Stimulated activated CD4-positive, alpha-beta T cell treated with anti-CD3 and anti-CD28 coated beads, Interleukin-4, amount 100 ng/mL, for 1 hour (primary cell): ENCODE measurements at places on chromosomes 6 and 20.
A peak's percentile ranks its signal among the peaks of the same experiment; 100 is the strongest.

GRCh38 chr6:162907876-162908481 is 180.2 kb downstream of the PACRG start:
- DNase-seq: no peak

DNA sequence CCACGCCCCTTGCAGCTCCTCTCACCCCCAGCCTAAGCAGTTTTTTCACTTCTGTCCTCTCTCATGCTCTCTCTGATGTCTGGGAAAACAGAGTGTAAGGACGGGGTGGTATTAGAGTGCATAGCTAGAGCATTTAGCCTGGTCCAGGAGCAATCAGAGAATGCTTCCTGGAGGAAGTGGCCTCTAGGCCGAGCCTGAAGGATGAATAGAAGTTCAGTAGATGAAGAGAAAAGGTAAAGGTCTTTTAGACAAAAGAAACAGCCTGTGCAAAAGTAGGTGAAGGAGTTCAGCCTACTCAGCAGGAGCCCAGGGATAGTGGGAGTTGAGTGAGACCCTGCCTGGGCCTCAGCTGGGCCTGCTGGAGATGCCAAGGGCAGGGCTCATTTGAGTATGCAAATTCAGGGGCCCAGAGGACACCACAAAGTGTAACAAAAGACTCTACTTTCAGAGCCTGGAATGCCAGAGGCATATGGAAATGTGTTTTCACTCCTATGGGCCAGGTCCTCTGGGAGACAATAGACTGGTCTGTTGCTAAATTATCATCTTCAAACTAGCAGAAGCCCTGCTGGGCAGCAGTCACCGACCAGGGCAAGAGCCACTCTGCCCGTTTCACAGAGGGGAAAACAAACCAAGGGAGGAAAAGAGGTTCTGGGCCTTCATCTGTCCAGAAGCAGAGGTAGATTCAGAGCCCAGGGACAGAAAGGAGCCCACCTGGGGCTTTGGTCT is 19.7 kb upstream of the TM9SF4 start:
- DNase-seq: no peak

DNA sequence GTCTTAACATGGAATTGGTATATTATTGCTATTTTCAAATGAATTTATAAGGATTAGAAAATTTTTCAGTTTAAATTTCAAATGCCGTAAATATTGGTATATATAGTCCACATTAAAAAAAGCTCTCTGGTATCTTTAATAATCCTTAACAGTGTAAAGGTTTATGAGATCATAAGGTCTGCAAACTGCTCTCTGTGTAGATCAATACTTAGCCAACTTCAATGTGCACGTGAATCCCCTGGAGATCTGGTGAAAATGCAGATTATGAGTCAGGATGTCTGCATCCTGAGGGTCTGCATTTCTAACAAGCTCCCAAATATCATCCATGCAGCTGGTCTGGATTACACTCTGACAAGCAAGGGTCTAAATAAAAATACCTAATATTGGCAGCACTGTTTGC is 43.5 kb downstream of the LAMA4 start:
- no peak for DNase-seq

GRCh38 chr20:5056801-5057599 is 55.7 kb upstream of the SLC23A2 start:
- DNase-seq: peak; percentile 59

- no peak for DNase-seq
These were observed 101.5 kb downstream of the ISM1 start for GRCh38 chr20:13322621-13323020.

DNA sequence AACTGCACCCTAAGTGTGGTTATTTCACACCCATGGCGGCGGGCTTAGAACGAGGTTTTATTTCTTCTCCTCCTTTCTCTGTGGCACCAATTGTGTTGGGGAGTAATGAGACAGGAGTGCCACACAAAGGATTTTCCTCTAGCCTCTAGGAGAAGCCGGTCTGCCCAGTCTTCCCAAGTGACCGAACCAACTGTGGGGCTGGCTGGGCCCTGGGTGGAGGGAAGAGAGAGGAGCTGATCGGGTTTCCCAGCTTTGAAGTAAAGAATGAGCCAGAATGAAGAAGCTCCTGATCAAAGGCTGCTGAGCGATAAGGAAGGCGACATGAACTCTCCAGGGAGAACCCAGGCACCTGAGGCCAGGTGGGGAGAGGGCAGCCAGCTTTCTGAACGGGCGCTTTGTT is 616.0 kb upstream of the BTBD3 start:
- DNase-seq: no peak

DNA sequence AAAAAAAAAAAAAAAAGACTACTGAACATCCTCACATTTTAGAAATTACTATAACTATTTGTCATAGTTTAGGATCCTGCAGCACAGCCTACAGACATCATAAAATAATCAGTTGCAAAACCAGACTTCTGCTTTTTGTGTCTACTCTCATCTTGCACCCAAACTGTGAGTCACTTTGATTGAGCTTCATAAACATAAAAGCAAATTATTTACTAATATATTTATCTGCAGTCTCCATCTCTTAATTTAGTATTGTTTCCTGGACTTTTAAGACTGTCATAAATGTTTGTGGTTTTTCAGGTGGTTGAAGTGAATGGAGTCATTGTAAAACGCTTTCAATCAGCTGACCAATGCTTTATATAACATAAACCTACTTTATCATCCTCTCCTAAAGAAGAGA is 14.8 kb upstream of the CALHM6 start:
- no peak for DNase-seq

DNA sequence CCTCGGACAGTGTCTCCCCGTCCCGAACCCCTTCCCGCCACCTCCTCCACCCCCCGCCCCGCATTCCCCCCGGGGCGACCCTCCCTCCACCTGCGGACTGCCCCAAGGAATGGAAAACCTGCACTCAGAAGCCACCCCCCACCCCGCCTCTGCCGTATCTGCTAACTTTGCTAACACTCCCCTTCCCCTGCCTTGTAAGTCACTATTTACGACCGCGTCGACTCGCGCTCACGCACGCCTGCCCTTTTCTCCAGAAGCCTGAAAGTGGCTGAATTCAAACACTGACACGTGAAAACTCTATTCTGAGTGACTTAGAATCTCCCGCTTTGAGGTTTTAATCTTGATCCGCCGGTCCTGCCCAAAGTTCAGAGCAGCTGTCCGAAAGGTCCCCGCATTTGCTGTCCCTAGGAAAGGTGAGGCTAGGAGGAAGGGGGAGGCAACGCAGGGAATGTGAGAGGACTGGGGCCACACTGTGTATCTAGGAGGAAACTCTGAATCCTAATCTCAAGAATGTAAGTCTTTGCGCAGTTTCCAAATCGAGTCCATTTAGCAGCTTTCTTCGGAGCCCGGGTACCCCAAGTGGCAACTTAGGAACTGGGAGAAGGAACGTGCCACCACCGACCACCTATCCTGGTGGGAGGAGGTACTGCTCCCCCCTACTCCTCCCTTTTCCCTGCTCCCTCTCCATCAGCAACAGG is 9.3 kb upstream of the POU3F2 start:
- no peak for DNase-seq

DNA sequence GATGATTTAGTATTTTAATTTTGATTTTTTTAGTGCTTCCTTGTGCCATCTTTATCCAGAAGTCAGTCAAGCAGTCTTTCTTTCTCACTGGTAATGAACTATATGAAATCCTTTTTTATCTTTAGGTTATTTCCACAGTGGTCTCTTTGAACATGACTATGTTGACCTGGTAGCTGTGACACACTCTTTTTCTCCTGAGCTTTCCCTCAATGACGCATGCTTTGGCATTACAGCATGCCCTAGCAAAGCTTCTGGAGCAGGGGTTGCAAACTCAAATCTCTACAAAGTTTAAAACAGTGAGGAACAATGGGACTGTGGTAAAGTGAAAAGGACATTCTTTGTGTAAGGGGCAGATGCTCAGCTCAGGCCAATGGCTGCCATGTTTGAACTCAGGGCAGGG is 4.5 kb upstream of the PLAGL1 start:
- DNase-seq: no peak

- no peak for DNase-seq
These were observed 39.4 kb upstream of the PLEKHG1 start for GRCh38 chr6:150560004-150560883.

DNA sequence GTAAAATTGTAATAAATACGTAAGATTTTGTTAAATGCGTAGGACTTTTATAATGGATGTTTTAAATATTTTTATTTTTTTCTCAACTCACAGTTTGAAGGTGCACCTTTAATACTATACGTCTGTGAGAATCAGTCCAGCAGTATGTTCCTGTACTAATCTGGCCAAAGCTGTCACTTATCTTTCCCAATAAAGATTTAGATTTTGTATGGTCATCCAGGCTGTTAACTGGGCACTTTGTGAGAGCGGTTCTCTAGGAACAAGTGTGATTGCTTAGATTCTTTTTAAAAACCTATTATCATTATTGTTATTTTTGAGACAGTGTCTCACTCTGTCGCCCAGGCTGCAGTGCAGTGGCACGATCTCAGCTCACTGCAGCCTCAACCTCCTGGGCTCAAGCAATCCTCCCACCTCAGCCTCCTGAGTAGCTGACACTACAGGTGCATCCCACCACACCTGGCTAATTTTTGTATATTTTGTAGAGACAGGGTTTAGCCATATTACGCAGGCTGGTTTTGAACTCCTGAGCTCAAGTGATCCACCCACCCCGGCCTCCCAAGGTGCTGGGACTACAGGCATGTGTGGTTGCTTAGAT is 1.7 kb downstream of the DCBLD1 start:
- no peak for DNase-seq

DNA sequence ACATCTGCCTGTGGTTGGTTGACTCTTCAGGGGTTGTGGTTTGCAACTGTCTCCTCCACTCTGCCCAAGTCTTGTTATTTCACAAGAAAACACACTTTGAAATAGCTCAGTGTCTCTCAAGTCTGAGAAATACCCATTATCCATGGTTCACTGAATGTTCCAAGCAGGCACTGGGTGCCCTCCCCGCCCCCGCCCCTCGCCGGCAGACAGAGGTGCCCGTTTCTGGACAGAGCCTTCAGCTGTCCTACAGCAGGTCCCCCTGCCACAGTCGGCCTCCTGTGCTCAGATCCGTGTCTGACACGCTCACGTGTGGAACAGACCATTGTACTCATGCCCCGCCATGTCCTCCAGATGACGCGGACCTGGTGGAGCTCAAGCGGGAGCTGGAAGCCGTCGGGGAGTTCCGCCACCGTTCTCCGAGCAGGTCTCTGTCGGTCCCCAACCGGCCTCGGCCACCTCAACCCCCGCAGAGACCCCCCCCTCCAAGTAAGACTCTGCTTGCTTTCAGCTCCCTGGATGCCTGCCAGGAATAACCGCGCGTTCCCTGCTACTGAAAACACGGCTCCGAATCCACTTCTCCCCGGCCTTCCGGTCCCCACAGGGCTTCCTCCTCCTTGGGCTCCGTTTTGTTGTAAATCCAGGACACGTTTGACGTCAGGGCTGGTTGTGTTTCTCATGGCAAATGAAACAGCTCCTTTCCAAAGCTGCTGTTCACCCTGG is 81.4 kb downstream of the SERAC1 start:
- DNase-seq: no peak

DNA sequence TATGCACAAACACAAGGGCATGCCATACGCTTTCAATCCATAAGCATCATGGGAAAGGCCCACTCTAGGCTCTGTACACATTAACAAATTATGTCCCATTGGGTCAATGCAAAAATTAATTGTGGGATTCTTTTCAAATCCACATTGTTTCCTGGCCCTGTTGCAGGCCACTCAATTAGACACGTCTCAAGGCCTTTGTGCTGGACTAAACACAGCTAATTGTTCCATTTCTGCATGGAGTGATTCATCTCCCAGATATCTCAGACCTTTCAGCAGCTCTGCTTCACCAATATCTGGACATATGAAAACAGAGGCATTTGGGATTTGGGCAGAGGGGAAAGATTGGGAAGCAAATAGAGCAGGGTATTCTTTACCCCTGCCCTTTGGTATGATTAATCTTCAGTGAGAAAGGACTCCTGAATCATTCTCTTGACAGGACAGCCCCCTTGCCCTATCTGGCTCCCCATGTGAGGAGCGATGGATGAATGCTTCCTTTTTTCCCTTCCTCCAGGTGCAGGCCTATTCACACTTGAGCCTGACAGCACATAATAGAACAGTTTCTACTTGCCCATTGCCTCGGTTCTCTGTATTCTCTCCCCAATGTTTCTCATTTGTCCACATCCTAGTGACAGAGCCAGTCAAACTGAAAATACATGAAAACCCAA is 547.6 kb downstream of the HAO1 start:
- DNase-seq: no peak

DNA sequence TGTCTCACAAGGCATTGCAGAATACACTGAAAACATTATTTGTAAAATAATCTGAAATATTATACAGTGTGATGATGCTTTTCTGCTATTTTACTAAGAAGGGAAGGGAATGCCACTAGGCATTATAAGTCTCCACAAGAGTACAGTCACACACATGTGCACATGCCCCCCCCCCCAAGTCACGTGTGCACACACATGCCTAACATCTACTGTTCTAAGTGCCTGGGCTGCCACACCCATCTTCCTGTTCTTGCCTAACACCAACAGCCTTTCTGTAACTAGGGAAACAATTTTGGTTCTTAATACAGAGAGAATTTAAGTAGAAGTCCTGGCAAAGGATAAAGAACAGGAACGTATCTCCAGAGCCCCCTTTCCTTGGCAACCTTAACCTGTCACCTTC is 58.2 kb upstream of the BCLAF1 start:
- no peak for DNase-seq

DNA sequence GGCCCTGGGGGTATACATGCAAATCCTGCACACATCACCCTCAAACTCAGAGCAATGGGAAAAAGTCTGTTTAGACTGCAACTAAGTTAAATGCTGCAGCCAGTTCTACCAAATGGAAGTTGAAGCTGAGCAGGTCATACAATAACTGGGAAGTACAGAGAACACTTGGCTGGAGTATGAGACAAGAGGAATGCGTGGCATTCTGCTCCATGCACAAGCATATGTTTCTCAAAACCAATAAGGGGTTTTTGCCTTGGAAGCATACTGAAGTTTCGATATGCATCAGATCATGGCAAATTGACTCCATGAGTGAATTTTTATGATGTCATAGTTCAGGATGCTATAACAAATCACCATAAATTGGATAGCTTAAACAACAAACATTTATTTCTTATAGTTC is 193.8 kb downstream of the COL12A1 start:
- no peak for DNase-seq

DNA sequence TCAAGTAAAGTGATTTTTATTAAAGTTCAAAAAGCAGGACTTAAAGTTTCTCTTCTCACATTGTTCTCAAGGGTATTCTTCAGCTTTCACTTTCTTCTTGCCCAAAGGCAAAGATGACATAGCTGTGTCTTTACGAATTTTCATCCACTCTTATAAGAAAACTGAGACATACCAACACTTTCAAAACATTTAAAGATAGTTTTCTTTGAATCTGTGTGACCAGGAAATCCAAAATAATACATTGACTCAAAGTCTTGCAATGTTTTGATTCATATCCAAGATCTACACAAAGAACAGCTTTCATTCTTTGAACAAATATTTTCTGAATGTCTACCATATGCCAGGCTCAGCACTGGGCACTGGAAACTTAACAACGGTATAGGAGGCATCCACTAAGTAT is 117.9 kb downstream of the SIM1 start:
- DNase-seq: no peak

DNA sequence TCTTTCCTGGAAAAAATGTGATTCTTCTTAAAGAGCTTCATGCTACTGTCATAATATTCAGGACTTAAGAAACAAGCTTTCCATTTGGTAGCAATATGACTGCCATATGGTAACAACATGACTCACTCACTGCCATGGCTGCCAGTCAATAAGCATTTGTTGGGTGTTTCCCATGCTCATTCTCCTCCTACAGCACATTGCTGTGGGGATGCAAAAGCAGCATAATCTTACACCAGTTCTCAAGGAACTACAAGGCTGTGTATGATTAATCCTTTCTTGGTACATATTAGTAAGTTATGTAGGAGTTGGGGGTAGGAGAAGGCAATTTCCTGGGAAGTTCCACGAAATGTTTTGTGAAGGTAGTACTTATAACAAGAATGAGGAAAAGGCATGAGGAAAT is 76.7 kb downstream of the CEP162 start:
- no peak for DNase-seq
